ENCODE measurements at places on chromosomes 2 and 18.
A peak's percentile ranks its signal among the peaks of the same experiment; 100 is the strongest.

- DNase-seq = peak; percentile 48
These were observed 233.8 kb upstream of the SPRED2 start for GRCh38 chr2:65666156-65666725.

DNA sequence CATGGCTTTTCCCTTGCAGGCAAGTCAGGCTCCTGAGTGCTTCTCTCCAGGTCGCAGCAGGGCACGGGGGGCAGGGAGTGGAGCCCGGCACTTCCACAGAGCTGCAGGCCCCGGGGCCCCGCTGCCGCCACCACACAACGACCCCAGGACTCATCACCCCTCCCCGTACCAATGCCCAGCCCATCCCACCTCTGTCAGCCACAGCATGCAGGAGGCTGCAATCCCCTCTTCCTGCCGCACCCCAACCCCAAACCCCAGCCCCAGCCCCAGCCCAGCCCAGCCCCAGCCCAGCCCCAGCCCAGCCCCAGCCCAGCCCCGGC is 288.0 kb downstream of the NDUFA10 start:
- DNase-seq = no peak

DNA sequence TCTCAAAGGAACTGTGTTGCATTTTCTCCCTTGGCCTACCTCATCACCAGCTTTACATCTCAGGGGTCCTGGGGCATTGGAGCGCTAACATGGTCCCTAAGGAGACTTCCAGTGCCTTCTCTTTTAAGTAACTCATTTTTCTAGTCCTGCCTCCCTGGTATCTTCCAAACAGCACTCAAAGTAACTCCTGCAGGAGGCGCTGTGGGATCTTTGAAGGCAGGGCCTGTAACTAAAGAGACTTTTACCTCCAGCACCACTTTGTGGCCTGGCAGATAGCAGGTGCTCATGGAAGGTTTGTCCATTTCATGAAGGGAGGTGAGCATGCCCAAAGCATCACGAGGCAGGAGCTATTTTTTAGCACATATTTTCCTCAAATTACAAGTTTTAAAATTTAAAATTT is 411.0 kb upstream of the GYPC start:
- no peak for DNase-seq

DNA sequence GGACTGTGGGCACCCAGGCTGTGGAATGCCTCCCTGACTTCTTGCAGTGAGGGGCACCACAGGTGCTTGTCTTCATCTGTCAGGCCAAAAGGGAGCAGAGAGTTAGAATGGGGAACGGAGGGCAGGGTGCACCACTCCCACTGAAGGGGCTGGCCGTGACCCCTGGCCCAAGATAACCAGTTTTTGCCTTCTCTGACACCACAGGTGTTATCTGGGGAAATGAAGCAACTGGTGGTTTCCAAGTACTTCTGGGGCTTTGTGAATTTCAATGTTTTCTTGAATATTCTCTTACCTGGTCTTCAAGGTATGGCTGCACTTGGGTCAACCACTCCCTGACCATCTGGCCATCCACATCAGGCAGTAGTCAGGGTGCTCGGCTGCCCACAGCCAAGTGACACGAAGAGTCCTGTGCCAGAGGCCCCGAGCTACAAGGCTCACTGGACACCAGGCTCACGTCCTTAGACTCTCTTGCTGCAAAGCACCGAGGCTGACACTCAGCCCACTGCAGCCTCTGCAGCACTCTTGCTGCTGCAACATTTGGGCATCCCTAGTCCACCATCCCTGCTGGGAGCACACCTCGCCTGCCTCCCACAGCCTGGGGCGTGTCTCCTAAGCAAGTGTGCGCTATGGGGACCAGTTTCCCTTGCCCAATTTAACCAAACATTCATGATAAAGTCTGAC is 57.0 kb downstream of the FAM178B start:
- no peak for DNase-seq

DNA sequence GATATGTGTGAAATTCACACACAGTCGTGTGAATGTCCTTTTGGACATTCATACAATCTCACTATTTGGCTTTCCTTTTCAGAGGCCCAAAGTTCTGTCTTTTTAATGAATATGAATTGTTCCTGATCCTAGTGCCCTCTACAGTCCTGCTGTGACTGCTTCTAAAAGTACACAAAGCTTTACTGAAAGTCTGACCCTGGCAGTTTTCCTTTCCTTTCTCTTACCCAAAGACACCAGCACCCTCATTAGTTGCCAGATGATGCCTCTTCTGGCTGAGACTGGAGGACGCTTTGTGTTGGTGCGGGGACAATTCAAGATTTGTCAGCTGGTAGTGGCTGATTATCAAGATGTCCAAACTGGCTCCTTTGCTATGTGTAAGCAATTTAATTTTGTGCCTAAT is 81.8 kb upstream of the CDCA7 start:
- DNase-seq = no peak

GRCh38 chr2:71417300-71418202 is 35.8 kb upstream of the DYSF start:
- DNase-seq = peak; percentile 11

DNA sequence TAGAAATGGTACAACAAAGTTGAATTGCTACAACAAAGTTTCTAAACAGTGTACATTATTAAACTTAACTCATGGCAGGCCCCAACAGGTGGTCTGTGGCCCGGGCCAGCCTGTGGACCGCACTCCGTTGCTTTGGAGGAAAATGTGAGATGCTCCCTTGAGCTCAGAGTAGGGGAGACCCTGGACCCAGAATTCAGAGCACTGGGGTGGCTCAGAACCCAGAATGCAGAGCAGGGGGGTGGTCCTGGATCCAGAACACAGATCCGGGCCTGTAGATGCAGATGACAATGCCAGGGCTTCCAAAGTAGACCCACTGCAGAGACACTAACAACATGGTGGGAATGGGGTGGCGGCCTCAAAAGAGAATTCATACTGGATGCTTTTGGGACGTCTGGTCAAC is 311.0 kb downstream of the NDUFA10 start:
- DNase-seq = no peak

DNA sequence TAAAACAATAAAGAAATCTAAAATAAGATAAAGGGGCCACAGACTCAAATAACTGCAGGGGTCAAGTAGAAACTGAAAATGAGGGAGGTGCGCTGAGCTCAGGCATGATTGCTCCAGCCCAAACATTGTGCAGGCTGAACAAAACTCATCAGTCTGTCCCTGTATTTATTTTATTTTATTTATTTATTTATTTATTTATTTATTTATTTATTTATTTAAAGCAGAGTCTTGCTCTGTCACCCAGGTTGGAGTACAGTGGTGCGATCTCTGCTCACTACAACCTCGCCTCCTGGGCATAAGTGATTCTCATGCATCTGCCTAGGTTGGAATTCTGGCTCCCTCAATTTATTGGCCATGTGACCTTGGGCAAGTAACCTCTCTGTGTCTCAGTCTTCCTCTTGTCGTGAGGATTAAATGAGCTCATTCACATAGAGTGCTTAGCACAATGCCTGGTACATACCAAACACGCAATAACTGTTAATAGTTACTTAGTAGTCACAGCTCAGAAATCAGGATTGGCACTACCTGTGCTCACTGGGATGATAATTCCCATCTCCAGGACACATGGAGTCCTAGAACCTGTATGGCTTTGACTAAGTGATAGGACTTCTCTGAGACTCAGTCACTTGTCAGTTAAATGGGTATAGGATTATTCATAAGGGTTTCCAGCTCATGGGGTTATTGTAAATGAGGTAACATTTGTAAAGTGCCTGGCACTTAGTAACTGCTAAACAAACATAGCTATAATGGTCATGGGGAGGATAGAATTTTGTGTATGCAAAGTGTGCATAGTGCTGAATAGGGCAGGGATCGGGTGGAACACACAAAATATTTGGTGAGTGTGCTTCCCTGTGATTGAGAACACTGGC is 6.0 kb downstream of the SPEG start:
- DNase-seq = no peak

DNA sequence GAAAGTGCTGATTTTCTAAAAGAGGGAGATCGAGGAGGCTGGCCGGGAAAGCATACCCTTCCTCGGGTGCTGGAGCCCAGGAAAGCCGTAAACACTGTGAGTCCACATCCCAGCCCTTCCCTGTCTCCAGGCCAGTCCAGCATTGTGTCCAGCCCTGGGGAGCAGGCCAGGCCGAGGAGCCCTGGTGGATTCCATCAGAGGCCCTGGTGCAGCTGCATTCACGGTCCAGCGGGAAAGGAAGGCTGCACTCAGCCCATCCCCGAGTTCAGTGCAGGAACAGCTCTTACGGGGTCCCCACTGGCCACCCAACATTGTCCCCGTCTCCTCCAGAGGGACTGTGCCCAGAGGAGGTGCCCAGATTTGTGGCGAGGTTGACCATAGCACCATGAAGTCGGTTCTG is 218.6 kb downstream of the KLHL29 start:
- no peak for DNase-seq

GRCh38 chr18:2534906-2535305 is 36.4 kb downstream of the METTL4 start:
- no peak for DNase-seq

DNA sequence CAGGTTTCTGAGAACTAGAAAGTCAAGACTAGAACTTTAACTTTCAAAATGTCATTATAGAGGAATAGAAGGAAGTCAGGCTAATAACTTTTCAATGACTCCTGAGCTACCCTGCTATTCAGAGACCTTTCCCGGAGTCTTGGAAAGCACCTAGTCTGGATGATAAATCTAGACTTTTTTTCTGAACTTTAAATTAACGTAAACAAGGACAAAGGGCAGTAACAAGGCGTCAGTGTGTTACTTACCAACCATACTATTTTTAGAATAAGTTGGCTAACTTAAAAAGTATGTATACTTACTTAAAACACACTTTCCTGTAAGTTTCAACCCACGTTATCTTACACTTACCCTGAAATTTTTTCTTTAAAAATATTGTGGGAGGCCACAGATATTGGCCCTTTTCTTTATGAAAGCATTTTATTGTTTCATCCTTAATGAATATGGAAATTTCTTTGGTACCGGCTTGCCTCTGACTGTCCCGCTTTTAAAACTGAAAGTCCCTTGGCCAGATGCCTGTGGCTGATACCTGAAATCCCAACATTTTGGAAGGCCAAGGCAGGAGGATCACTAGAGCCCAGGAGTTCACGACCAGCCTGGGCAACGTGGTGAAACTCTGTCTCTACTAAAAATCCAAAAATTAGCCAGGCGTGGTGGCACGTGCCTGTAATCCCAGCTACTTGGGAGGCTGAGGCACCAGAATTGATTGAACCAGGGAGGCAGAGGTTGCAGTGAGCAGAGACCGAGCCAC is 9.7 kb downstream of the PMAIP1 start:
- no peak for DNase-seq

- DNase-seq = peak; percentile 45
These were observed 3.6 kb upstream of the AQP4 start for GRCh38 chr18:26868968-26869586.

GRCh38 chr2:224264259-224264658 is 137.6 kb downstream of the FAM124B start:
- DNase-seq = no peak

- DNase-seq = no peak
These were observed 160.7 kb downstream of the ALPK2 start for GRCh38 chr18:58468191-58468590.

DNA sequence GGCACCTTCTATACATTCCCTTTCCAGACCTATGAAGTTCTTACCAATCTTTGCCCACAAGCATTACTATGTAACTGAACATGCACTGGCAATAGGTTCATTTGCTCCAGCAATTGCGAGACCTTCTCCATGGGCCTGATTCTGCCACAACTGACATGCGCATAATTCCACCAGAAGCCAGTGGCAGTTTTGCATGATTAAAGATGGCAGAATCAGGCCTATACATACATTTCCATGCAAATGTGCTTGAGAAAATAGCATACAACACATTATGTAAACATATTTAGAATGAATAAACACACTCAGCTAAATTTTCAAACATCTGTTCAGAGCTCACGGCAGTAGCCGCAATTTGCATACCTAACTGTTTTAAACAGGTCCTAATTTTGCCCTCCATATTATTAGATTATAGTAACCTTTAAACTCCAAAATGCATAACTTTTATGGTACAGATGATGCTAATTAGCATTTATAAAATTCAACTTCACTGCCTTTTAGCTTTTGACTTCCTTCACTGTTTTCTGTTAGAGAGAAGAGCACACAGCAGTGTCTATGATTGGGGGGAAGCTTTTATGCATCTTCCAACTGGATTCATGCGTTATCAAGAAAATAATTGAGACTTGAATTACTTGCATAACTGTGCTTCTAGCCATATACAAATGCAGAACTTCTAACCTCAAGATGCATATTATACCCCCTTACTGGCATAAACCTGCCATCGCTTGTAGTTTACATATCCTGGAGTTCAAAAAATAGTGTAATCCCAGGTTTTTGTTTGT is 155.3 kb upstream of the CDH19 start:
- no peak for DNase-seq

DNA sequence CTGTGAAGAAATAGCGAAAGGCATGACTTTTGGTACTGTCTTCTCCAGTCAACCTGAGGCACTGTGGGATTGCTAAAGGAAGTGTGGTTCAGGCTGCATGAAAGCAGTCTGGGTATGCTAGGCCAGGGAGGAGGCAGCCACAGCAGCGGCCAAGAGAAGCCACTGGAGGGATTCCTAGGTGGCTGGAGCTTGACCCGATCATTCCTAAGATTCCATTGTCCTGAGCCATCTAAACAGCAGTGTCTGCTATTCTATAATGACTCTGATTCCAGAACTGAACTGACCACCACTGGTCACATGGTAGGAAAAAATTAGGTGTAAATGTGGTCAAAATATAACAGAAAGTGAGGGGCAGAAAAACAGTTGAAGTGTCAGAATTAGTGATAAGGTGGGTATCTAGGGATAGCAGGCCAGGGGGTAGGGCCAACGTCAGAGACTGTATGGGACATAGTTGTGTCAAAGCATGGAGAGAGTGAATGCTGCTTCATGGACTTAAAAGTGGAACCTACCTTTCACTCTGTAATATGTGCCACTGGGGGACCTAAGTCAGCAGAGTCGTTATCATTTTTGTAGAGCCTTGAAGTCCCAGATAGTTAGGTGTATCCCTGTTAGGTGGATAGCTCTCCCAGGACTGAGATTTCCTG is 204.6 kb downstream of the CTNNA2 start:
- peak; percentile 96 for DNase-seq

GRCh38 chr18:74905247-74905646 is 303.7 kb downstream of the PTGR3 start:
- DNase-seq = no peak

- no peak for DNase-seq
These were observed 783.2 kb upstream of the CDH2 start for GRCh38 chr18:28960146-28960545.

DNA sequence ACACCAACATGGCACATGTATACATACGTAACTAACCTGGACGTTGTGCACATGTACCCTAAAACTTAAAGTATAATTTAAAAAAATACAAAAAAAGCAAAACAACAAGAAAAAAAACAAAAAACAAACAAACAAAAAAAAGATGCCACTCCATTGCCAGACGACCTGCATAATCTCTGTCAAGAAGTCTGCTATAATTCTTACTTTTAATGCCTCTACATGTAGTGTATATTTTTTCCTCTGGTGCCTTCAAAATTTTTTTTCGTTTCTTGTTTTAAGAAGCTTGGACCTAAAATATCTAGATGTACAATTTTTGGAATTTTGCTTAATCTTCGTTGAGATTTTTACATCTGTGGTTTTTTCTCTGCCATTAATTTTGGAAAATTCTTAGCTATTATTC is 235.6 kb upstream of the ZNF521 start:
- DNase-seq = no peak

All from astrocyte of the hippocampus (primary cell).